ENCODE measurements at places on chromosomes 7 and 10.
A peak's percentile ranks its signal among the peaks of the same experiment; 100 is the strongest.

- peak; percentile 12 for DNase-seq
These were observed 39.5 kb upstream of the ANKRD1 start for GRCh38 chr10:90960355-90960814.

- DNase-seq = no peak
These were observed 99.7 kb downstream of the AVL9 start for GRCh38 chr7:32594965-32595490.

GRCh38 chr7:41855798-41856197, 152.9 kb upstream of the INHBA start:
- DNase-seq = no peak

- DNase-seq = no peak
These were observed 481.4 kb downstream of the NEBL start for GRCh38 chr10:20415684-20416083.

- no peak for DNase-seq
These were observed 1.1 kb downstream of the GPRIN2 start for GRCh38 chr10:46555366-46555712.

GRCh38 chr7:15158141-15158810, 255.7 kb upstream of the DGKB start:
- no peak for DNase-seq
